ENCODE measurements at places on chromosomes 16 and 17.

- DNase-seq, result no peak
These were observed 137.6 kb downstream of the COPRS start for GRCh38 chr17:31721291-31722025.

DNA sequence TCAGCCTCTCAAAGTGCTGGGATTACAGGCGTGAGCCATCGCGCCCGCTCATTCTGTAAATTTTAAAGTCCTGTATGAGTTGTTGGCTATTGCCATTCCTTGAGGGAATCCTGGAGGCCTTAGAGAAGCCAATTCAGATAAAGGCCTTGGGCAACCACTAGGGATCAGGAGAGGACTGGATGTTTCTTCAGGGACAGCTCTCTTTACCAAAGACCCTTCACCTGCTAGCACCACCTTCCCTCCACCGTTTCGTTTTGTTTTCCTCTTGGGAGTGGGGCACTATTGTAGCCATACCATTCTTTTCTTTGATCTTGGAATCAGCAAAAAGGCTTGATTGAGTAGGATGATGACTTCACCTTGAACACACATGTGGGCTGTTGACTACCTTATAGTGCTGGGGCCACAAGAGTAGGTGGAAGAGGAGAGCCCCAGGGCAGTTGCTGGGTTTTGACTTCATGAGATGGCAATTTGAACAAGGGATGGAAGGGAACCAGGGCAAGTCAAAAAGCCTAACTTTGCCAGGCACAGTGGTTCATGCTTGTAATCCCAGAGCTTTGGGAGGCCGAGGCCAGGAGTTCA is 7.0 kb upstream of the ANKRD40CL start:
- no peak for DNase-seq

DNA sequence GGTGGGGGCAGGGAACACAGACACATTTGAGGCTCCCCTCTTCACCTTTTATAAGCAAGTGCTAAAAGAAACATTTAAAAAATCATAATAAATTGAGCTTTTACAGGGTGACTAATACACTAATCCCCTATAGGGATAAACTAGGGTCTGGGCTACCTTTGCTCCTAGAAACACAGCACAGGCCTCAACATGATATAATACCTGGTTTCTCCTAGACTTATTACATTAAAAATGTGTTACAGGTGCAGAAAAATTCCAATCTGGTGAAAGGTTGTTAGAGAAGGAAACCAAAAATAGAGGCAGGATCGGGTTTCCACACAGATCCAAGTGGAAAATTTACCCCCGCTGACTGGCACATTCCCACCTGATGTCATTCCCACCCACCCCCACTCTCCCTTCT is 124.7 kb upstream of the NOG start:
- DNase-seq, result no peak

- DNase-seq, result peak; percentile 98
These were observed at the start of gene SCRN2 for GRCh38 chr17:47840742-47841487. TSS of gene SCRN2 (minus strand) at chr17:47841273. CDS start at chr17:47840843, 430 bp downstream.

- no peak for DNase-seq
These were observed 71.2 kb upstream of the LGALS9 start for GRCh38 chr17:27559506-27560481.

- no peak for DNase-seq
These were observed 34.8 kb upstream of the PEMT start for GRCh38 chr17:17626151-17626805.

- DNase-seq, result no peak
These were observed 413.3 kb upstream of the EEF2KMT start for GRCh38 chr16:5510819-5511370.

DNA sequence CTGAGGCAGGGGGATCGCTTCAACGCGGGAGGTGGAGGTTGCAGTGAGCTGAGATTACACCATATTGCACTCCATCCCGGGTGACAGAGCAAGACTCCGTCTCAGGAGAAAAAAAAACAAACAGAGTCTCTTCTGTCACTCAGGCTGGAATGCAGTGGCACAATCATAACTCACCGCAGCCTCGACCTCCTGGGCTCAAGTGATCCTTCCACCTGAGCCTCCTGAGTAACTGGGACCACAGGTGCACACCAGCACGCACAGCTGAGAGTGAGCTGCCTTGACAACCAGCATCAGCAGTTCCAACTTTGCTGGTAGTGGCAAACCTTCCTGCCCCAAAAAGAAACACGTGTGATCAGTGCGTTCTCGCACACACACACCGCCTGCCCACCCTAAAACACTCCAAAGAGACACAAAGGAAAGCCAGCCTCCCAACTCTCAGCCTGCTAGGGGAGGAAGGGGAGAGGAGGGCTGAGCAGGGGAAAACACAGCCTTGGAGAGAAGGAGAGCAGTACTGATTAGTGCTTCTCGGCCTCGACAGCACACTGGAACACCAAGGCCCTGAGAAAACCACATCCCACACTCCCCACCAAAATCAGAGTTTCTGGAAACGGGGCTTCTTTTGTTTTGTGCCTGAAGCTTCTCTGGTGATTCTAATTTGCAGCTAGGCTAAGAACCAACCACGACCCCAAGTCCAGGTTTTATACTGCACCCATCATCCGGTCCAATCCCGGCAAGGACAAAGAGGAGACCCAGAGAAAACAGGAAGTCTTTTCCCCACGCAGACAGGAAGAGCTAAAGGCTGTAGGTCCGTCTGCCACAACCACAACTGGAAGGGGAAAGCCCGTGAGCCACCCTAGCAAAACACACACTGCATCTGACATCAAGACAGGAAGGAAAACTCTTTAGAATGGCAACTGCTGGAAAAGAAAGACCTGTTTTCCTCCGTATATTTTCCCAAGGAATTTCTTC is 28.8 kb downstream of the ZCCHC14 start:
- no peak for DNase-seq

GRCh38 chr17:72173499-72174116 is 52.8 kb downstream of the SOX9 start:
- DNase-seq, result no peak

GRCh38 chr17:49358641-49359247 is 3.3 kb downstream of the ZNF652 start:
- DNase-seq, result no peak

DNA sequence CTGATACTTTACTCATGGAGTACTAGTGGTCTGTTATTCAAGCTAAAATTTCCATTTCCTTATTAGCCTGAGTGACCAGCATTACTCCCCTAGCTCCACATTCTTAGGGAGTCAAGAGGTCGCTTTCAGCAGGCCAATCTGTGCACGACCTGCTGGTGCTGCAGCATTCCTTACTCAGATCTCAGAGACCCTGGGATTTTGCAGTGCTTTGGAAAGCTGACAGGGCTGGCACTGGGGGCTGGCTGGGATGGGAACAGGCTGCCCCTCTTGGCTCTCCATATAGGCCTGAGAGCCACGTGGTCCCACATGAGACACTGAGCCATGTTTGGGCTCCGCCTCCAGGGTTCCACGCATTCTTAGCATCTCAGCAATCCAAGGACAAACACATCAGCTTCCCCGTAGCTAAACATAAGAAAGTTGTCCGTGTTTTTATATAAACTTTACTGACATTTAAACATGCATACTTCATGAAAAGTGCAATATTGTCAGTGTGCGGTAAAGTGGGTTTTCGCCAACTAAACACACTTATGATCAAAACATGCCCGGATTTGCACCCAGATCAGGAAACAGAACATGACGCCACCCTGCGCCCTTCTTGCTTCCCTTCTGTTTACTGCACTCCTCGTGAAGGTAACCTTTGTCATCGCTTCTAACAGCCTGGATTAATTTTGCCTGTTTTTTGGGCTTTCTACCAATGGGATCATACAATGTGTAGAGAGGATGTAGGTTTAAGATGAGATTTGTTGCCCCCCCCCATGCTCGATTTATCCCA is 254.5 kb upstream of the CACNG5 start:
- no peak for DNase-seq
